Upper lobe of left lung (tissue), 6 donors: ENCODE measurements at places on chromosomes 7 and 10. TPM values are rescaled to one million over a fixed set of nuclear protein-coding genes. Genes with fewer than 3 reads are reported as not detected.

- no peak for DNase-seq
These were observed 22.3 kb downstream of the GRID1 start for GRCh38 chr10:86344281-86344680.

Gene DLX5
- not detected for total RNA-seq

- peak; percentile 84 for DNase-seq
These were observed 493 bp downstream of the NT5C2 start for GRCh38 chr10:103192451-103193106.

Gene NPC1L1
- 0.06 TPM for total RNA-seq

GRCh38 chr7:128881458-128882125, 18.9 kb downstream of the ATP6V1F start:
- no peak for DNase-seq

DNA sequence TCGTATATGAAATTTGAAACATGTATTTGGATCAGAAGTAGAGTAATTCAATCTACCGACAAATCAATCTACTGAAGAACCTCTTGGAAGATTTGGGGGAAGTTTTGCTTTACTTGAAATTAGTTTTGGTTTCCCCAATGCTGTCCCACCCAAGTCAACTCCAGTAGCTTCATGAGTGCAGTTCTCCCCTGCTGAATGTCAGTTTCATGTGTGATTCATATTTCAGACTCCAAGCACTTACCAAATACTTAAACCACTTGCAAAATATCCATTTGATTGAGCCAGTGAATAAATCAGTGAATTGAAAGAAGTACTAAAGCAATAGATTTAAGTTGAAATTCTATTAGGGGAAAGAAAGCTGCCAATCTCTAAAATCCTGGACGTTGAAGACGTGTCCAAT, 9.3 kb downstream of the CALML5 start:
- DNase-seq = no peak

GRCh38 chr7:116342125-116342524, 131.8 kb downstream of the TES start:
- no peak for DNase-seq

Gene ENKUR
- total RNA-seq = 15.7 TPM

GRCh38 chr7:27740449-27741086, 606 bp downstream of the TAX1BP1 start:
- DNase-seq = peak; percentile 95

GRCh38 chr10:11949152-11949551, 93.5 kb downstream of the UPF2 start:
- no peak for DNase-seq

GRCh38 chr7:43631559-43631958, 48.7 kb downstream of the STK17A start:
- DNase-seq = no peak

GRCh38 chr7:102170393-102170970, 116.2 kb upstream of the SH2B2 start:
- no peak for DNase-seq

Gene TNKS2
- 25.2 TPM for total RNA-seq

DNA sequence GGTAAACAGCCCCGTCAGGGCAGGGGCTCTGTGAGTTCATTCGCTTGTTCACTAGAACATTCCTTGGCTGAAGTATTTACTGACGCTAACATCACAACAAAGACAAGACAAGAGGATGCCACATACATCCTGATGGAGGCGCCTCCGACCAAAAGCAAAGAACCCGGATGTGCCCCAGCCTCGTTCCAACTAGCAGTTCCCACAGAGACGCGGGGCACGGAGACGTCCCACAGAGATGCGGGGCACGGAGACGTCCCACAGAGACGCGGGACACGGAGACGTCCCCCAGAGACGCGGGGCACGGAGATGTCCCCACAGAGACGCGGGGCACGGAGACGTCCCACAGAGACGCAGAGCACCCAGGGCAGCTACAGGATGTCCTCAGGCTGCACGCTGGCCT, 35.4 kb upstream of the CFAP46 start:
- no peak for DNase-seq

DNA sequence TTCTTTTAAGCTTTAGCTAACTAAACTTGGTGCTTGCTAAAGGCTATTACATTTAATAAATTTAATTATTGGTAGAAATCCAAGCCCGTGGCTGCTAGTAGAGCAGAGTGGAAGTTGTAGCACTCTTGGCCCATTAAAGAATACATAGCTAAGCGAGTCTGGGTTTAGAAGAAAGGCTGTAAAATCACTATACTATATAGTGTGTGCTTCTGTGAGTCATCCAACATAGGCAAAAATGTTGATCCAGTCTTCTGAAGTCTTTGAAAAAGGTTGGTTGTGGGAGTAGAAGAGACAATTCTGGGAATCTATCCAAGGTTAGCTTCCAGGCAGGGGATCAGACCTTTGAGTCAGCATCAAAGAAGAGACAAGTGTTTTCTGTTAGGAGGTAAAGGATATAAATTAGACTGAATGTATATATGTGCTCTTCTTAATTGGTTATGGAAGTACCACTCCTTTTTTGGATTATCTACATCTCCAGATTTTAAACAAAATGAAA, 664.2 kb downstream of the NXPH1 start:
- no peak for DNase-seq

DNA sequence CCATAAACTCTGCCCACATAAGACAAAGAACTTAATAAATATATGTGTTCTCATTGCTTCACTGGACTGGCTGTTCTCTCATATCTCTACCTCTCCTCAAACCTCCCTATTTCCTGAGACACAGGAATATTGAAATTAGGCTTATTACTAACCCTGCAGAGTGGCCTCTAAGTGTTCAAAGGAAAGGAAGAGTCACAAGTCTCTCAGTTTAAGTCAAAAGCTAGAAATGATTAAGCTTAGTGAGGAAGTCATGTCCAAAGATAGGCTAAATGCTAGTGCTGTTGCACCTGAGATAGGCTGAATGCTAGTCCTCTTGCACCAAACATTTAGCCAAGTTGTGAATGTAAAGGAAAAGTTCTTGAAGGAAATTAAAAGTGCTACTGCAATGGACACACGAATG, 41.1 kb downstream of the GNAI1 start:
- DNase-seq = no peak

DNA sequence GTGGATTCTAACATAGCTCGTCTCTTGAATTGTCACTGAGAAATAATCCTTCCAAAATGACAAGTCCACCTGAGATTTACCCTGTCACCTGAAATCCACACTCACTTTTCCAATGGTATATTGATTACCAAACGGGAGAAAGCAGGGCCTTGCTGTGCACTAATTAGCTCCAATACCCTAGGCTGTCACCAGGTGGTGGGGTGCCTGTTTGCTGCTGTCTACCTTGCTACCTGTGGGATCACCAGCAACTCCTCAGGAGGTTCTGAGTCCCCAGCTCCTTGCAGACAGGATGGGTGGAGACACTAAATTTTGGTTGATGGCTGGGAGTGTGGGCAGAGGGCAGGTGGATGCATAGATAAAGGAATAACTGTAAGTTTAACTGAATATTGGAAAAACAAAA, 237.2 kb upstream of the ZNF32 start:
- no peak for DNase-seq

DNA sequence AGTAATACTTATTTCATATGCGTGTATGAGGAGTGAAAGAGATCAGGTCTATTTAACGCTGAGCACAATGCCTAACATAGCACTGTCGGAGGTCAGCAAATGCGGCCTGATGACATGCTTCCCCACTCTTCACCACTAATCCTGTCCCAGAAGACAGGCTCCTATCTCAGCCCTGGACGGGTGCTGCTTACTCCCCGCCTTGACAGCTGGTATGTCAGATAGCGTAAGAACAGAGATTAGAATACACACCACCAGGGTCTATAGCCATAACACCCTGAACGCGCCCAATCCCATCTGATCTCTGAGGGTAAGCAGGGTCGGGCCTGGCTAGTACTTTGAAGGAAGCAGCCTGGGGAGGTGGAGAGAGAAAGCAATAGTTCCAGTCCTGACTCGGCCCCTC, 32.3 kb upstream of the TM9SF3 start:
- DNase-seq = no peak

GRCh38 chr10:122054048-122055025, 65.4 kb downstream of the TACC2 start:
- no peak for DNase-seq

- DNase-seq = no peak
These were observed 216.0 kb downstream of the BMPER start for GRCh38 chr7:34121366-34121765.

GRCh38 chr7:71286336-71286735, 154.4 kb downstream of the GALNT17 start:
- DNase-seq = no peak

GRCh38 chr10:608331-609261, 80.9 kb downstream of the DIP2C start:
- no peak for DNase-seq

Gene SPDYE5
- not detected for total RNA-seq

DNA sequence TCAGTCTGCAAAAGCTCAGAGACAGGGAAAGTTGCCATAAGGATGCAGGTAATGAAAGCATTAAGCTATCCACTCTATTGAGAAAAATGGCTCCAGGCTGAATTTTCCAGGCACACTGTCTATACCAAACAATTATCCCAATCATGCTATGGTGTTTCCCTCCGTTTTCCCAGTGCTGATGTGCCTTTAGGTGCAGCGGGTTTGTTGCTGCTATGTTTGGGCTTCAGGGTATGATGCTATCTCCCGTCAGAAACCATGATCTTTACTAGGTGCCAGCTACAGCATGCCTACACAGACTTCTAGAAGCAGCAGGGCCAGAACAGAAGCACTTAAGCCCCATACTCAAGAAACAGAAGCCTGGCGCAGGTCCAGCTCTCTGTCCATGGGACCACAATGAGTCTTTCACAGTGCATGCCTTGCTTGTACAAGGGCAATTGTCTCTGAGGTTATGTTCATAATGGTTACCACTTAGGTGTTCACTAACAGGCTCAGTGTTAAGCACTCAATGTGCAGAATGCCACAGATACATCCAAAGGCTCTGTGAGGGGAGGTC, 19.4 kb downstream of the STEAP1B start:
- DNase-seq = no peak

DNA sequence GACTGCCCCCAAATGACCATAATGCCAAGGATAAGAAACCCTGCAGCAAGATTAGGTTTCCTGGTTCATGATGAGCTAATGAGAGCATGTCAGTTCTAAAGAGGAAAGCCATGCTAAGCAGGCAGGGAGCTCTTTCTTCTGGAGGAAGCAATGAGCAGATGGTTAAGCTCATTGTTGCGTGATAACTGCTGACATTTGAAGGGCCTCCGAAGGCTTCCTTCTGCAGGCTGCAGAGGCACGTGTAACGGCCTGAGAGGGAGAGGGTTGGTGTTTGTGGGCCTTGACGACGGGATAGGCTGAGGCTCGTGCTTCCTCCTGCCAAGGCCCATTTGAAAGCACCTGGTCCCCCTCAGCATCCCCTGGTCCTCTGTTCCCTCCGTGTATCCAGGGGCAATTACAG, 63.5 kb upstream of the BTBD16 start:
- DNase-seq = no peak

Gene CACNA2D1
- total RNA-seq = 6.7 TPM

DNA sequence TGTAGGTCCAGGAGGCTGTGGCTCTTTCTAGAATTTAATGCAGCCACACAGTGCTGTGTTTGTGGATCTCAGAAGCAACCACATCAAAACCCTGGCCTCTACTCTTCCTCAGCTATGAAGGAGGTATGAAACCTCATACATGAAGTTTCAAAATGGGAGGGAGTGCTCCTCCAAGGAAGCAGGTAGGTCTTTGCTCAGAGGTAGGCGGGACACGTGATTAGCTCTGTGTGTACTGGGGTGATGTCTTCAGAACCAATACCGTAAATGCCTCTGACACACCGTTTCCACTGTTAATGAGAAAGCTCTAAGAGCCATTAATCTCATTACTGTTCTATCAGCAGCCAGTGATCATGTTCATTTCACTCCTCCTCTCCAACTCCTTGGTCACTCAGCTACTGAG, 126.1 kb downstream of the PLXNA4 start:
- no peak for DNase-seq

GRCh38 chr7:31022726-31023125, 29.4 kb upstream of the ADCYAP1R1 start:
- DNase-seq = no peak

- peak; percentile 33 for DNase-seq
These were observed 97.6 kb downstream of the ZMIZ1 start for GRCh38 chr10:79166312-79166721.

GRCh38 chr10:3065622-3066021, 1.7 kb upstream of the PFKP start:
- no peak for DNase-seq

- peak; percentile 57 for DNase-seq
These were observed 106.7 kb downstream of the TES start for GRCh38 chr7:116316838-116317628.

GRCh38 chr7:104900525-104901239, 113.3 kb upstream of the KMT2E start:
- no peak for DNase-seq

Gene CDC14C
- total RNA-seq = not detected

DNA sequence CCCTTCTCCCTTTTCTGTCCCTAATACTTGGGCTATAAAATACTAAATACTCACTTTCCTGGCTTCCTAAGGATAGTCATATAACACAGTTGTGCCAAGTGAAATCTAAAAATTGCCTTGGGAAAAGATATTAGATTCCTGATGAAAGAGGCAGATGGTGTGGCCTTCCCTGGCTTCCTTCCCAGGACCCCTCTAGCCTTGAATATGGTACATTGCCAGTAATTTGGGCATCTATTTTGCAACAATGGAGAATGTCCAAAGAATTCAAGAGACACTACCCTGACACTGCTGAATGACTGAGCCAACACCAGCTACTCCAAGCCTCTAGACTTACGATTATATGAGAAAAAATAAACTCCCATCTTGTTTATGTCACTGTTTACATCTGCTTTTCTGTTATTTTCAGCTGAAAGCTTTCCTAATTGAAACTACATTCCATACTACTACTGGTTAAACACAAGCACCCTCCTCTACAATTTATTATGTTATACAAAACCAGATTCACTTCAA, 17.9 kb downstream of the COPG2 start:
- no peak for DNase-seq

GRCh38 chr10:21520949-21521348, 4.5 kb downstream of the SKIDA1 start:
- DNase-seq = no peak

Gene TMEM225B
- 1.4 TPM for total RNA-seq

DNA sequence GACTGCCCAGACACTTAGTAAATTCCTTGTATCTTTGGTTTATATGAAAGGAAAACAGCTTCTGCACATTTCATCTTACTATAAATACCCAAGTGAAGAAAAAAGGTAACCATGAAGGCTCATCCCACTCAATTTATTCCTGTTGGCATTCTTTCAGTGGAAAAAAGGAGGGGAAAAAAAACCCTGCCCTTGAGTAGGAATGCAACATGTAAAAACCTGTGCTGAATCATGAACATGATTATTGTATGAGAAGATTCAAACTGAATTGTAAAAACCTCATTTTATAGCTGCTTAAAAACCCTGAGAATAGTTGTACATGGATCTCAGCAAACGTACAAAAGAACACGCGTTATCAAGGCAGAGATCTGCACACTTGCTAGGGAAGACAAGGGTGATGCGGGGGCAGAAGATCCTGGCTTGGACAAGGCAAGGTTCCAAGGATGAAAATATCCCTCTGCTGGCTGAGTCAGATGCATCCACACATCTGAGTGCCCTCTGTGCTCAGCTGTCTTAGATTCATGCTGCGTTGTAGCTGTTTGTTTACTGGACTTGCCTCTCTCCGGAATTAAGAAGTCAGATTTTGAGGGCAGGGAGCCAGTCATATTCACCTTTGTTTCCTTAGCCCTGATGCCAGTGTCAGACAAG, 658.2 kb downstream of the PARD3 start:
- DNase-seq = no peak
